ENCODE measurements at places on chromosomes 2 and 18. TPM values are rescaled to one million over a fixed set of nuclear protein-coding genes. Genes with fewer than 3 reads are reported as not detected.

NBAS gene
- 56.4 TPM for polyA plus RNA-seq

DNA sequence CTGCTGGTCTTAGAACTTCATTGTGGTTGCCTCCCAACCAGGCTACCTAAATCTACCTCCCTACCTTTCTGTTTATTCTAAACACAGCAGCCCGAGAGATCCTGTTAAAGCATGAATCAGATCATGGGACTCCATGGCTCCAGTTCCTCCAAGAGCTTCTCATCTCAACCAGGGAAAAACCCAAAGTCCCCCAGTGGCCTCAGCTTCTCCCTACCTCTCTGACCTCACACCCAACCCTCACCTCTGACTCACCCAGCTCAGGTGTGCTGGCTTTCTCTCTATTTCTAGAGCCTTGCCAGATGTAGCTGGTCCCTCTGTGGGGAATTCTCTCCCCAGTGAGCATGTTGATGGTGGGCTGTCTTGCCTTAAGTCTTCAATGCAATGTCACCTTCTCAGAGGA lies 93.8 kb upstream of the COPS8 start:
- no peak for DNase-seq

HNMT gene
- polyA plus RNA-seq = 59.7 TPM

- no peak for DNase-seq
These were observed 14.1 kb downstream of the TMEM178A start for GRCh38 chr2:39679805-39680204.

- DNase-seq = no peak
These were observed 23.3 kb downstream of the TNFAIP6 start for GRCh38 chr2:151380580-151381235.

LYG1 gene
- 5.6 TPM for polyA plus RNA-seq

- no peak for DNase-seq
These were observed 24.6 kb upstream of the ACAA2 start for GRCh38 chr18:49837889-49838288.

DNA sequence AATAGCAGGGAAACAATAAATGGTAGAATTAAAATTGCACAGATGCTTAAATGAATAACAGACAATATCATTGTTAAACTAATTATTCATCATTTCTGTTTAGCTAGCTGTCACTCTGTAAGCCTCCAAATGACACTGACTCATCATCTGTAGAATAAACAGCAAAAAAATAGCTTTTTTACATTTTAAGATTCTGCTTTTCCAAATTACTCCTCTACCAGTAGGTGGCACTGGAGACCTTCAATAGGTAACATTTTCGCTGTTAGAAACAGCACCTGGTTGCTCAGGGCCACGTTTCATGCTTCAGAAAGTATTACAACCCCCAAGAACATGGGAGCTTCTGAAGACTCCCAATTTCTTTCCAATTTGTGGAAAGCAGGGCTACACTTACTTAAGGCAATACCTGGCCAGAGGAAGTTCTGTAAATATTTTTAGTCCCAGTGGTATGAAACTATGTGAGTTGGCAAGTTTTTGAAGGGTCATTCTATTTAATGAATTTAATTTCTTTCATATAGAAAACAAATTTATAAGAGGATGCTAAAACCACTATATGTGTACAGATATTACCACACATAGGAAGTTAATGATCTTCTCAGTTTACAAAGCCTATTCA lies 45.4 kb downstream of the TTN start:
- DNase-seq = peak; percentile 14

- DNase-seq = no peak
These were observed 11.6 kb downstream of the ATG16L1 start for GRCh38 chr2:233263045-233263570.

DNA sequence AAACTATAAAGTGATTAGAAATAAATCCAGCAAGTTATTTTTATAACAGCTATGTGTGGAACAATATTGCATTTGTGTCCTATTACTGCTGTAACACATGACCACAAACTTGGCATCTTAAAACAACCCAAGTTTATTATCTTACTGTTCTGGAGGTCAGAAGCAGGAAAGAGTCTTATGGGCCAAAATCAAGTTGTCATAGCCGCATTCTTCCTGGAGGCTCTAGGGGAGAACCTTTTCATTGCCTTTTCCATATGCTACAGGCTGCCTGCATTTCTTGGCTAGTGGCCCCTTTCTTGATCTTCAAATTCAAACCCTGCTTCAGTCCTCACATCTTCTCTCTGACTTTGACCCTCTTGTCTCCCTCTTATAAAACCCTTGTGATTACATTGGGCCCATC lies 27.0 kb upstream of the HNRNPLL start:
- DNase-seq = no peak

G6PC2 gene
- polyA plus RNA-seq = 0.08 TPM

DNA sequence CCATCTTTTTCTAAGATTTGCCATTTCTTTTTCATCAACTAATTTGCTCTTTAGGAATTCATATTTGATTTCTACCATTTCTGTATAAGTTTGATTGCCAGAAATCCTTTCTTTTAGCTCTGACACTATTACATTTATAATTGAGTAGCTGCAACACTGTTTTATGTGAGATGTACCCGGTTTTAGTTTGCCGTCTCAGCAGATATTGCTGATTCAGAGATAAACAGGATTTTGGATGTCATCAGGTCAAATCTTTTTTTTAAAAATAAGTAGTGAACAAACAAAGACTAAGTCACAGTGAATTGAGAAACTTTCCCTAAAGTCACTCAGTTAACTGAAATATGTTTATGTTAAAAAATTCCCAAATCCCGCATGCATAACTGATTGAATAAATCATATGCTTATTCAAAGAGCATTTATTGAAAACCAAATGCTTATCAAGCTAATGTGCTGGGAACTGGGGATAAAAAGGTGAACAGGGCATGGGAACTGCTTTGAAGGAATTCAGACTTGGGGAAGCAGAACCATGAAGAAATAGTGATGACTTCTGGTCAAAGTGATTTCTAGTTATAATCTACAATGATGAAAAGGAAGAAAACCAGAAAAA lies 19.5 kb upstream of the CCDC102B start:
- no peak for DNase-seq
